ENCODE measurements at places on chromosomes 1 and 21. TPM values are rescaled to one million over a fixed set of nuclear protein-coding genes. Genes with fewer than 3 reads are reported as not detected.

The TSNAX gene
- total RNA-seq, result 54.1 TPM

The RIPPLY3 gene
- not detected for total RNA-seq

- DNase-seq, result no peak
These were observed 492.9 kb downstream of the SIPA1L2 start for GRCh38 chr1:232137066-232137465.

DNA sequence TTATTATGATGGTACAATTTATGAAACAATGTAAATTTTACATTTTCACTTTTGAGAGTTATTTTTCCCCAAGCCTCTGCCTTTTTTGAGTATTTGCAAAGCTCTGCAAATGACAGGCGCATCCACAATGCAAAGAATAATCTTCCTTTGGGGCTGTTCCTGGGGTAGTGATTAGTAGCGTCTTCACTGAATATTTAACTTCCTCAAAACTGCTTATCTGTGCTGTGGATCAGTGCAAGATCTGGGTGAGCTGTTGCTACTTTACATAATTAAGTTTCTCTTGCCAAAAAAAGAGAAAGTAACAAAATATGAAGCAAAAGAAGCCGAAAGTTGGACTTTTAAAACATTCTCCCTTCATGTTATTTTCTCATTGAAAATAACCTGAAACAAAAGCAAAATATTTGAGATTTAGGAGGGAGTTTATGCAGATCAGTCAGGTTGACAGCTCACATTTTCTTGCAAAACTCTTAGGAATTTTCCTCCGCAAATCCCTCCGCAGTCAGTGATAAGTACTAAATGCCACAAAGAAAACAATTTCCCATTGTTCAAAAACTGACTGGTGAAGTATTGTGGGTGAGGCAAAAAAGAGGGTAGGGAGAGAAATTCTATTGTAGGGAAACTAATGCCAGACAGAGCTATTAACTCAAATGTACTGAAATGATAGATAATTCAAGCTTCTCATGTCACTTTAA is 276.4 kb upstream of the B3GALT2 start:
- DNase-seq, result no peak

GRCh38 chr1:155006601-155007101 is 4.0 kb downstream of the ZBTB7B start:
- no peak for DNase-seq

- DNase-seq, result no peak
These were observed 8.5 kb downstream of the INKA2 start for GRCh38 chr1:111730706-111731105.
